ENCODE measurements at places on chromosomes 7 and 10.

DNA sequence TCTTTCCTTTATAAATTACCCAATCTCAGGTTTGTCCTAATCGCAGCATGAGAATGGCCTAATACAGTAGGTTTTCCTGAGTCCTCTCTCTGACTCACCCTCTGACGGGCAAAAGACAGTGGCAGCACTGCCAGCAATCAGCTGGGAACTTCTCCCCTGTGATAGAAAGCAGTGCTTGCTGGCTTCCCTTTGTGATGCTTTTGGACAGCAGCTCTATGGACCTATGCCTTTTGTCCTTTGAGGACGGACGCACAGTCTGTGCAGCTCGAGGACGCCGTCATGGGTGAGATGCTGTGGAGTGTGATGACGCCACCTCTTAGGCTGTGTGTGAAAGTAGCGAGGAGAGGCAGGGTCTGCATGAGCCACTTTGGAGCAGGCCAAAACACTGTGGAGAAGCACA lies 68.8 kb downstream of the KIAA1217 start:
- no peak for DNase-seq

GRCh38 chr7:122965306-122965705 lies 30.2 kb downstream of the TAS2R16 start:
- DNase-seq = no peak

DNA sequence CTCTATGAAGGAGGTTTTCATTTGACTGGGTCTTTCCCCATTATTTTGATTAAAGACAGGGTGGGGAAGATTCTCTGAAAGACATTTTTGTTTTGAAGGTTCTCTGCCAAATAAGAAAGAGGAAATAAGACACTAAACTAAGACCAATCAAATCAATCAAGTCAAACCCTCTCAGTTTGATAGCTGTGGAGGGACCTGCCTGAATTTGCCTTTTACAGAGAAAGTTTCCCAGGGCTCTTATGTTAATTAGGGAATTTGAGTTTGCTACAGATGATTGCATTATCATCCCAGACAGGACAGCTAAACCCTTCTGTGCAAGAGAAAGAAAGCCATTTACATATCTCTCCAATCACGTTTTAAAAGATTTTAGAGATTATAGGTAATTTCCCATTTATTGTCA lies 80.0 kb downstream of the CSTF2T start:
- DNase-seq = no peak

DNA sequence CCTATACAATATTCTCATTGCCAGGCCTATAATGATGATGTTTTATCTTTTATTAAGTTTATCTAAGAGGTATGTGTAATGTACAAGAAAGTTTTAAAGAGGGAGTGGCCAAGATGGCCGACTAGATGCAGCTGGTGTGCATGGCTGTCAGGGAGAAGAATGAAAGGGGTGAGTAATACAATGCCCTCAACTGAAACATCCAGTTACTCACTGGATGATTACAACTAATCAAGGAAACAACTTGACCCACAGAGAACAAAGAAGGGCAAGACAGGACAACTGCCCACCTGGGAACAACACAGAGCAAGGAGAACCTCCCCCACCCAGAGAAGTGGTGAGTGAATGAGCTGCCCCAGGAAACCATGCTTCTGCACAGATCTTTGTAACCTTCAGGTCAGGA lies 880.0 kb upstream of the LRRTM3 start:
- DNase-seq = no peak

DNA sequence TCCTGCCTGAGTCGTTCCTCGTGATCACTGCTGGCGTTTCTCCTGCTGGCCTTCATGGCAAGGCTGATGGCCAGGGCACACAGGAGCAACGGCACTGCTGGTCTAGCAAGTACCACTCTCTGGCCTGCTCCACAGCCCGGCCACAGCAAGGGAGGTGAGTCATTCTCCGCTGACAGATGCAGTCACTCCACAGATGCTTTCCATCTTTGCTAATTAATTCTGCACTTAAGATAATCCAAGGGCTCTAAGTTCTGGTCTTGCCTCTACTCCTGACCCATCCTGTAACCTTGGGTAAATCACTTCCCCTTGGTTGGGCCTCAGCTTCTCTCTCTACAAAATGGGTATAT lies 244.4 kb downstream of the RPS24 start:
- DNase-seq = no peak

DNA sequence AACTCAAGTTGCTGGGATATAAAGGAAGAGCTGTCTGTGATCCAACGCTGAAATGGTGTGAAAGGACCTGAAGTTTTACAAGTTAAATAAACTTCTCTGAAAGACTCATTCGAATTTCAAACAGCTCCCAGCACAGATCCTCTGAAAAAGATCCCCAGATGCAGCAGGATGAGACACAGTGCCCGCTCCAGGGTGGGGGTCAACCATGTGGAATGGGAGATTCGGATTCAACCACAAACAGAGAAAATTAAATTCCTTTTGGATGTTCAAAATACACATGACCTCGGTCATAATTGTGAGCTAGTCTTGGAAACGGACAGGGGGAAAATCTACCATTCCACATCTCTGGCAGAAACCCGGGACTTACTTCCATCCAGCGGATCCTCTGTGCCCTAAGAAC lies 119.6 kb downstream of the PRKAG2 start:
- no peak for DNase-seq

DNA sequence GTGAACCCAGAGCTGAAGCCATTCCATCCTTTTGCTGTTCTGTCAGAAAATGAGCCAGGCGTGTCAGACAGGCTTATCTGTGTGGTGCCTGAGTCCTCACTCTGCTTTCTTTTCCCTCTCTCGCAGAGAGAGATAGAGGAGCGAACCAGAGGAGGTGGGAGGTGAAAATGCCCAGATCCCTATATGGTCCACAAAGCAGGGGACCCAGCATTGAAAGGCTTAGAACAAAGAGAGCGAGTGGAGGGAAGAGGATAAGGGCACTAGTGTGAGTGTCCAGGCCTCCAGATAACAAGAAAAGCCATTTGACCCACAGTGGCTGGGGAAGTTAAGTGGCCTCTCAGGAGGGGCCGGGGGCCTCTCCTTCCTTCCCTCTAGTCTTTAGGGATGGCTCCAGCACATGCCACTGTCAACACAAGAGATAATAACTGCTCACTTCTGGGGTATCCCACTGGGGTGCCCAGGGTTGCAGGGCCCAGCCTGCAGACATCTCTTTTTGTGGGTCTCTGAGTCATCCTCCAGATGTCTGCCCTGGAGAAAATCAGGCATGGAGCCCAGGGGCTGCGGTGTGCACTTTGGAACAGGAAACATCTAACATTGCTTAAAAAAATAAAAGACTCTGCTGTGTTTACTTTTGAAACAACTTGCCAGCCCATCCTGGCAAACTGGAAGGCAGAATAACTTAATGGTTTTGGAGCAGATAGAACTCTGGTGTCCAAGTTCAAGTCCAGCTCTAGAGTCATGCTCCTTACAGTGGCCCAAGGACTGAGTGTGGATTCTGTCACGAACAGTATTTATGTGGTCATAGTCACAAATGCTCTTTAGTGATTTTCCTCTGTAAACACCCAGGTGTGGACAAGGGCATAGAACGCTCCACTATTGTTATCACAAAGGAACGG lies 189.5 kb downstream of the CXCL12 start:
- no peak for DNase-seq

DNA sequence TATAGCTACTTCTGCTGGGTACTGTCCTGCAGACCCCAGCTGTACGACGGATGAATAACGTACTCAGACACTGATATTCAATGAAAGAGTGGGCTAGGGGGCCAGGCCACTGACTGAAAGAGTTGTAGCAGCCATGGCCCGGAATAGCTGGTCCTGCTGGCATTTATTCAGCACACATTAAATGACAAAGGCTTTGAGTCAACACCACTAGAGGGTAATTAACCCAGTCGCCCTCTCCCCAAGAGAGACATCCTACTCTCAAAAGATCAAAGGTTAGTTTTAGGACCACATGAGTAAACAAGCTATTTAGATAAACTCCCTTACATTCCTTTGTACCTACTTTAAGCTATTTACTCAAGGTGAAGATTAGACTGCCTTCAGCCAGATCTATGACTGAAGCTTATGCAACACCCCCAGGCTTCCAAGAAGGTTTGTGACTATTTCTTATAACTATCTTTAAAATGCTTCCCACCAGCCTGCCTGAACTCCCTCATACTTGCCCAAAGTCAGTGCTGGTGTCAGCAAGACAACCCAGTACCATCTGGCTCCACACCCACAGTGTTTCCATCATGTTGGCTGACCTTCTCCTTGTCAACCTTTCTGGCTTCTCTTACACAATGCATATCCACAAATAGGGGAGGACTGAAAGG lies 629.1 kb downstream of the SORCS1 start:
- DNase-seq = no peak

- no peak for DNase-seq
Measured at GRCh38 chr7:2718296-2718965, 30.4 kb downstream of the AMZ1 start.

DNA sequence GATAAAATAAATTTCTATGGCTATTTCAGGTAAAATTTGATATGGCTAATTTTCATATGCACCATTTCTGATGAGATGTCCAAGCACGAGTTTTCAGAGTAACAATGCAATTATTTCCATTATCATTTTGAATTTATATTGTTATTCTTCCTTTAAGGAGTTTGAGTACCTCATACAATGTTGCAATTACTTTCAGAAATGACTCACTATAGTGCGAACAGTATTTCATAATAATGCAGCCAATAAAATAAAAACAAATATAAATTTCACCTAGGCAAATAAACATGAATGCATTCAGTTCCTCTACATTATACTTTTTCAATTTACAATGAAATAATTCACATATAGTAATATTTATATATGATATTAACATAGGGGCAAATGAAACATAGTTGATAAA lies 78.8 kb upstream of the LRRN3 start:
- DNase-seq = no peak

DNA sequence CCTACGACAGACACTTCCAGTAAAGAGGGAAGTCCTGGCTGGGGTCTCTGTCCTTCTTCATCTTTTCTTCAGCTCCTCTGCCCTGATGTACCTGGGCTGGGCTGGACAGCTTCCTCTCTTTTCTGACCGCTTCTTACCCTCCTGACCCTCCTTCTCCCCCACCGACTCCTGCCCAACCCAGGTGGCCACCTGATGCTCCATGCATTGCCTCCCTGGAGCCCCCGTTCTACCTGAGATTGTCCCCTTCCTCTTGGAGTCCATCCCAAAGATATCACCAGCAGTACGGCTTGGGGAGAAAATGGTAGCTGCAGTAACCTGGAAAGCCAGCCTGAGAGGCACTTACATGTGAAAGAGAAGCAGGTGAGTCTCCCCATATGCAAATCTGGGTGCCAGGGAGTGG lies 566.3 kb downstream of the TCERG1L start:
- DNase-seq = no peak

GRCh38 chr7:26659121-26659520 lies 205.3 kb downstream of the SKAP2 start:
- DNase-seq = no peak

- DNase-seq = no peak
Measured at GRCh38 chr7:30567081-30567480, 27.6 kb upstream of the GARS1 start.

- peak; percentile 40 for DNase-seq
Measured at GRCh38 chr7:37065779-37066271, 341.5 kb upstream of the AOAH start.

- DNase-seq = no peak
Measured at GRCh38 chr10:13414855-13415254, 66.8 kb upstream of the SEPHS1 start.

GRCh38 chr10:73591935-73592699 lies 975 bp upstream of the USP54 start:
- no peak for DNase-seq

DNA sequence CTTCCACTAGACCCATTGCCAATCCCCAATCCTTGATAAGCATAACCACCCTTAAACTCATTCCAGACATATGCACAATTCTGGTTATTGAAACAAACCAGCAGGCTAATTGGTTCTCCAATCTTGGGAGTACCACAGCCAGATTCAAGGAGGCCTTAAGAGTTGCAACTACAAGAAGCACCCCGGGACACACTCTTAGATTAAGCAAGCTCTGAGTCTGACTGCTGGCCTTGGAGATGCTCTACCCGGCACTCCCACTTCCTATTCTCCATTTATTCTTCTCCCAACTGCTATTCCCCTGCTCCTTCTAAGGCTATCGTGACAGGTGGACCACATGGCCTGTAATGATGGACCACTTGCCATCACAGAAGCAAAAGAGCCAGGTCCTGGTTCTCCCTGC lies 40.3 kb downstream of the CYTH3 start:
- no peak for DNase-seq

- no peak for DNase-seq
Measured at GRCh38 chr10:95508730-95509129, 52.4 kb downstream of the SORBS1 start.

- DNase-seq = no peak
Measured at GRCh38 chr10:30784524-30784896, 155.0 kb upstream of the LYZL2 start.

DNA sequence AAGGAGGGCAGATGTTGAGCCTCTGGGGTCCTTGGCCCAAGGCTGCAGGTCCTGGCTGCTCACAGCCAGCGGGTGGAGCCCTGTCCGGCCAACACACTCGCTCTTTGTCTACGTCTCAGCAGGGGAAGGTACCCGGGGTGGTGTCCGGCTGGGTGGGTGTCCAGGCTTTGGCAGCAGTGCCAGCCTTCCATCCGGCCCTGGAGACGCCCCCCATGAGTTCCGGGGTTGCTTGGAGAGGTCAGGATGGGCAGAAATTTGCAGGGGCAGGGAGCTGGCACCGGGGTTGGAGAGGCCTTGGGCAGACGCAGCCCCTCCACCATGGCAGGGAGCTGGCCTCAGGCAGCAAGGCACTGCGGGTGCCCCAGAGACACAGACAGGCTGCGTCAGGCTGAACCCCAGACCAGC lies 42.2 kb upstream of the ELN start:
- no peak for DNase-seq

DNA sequence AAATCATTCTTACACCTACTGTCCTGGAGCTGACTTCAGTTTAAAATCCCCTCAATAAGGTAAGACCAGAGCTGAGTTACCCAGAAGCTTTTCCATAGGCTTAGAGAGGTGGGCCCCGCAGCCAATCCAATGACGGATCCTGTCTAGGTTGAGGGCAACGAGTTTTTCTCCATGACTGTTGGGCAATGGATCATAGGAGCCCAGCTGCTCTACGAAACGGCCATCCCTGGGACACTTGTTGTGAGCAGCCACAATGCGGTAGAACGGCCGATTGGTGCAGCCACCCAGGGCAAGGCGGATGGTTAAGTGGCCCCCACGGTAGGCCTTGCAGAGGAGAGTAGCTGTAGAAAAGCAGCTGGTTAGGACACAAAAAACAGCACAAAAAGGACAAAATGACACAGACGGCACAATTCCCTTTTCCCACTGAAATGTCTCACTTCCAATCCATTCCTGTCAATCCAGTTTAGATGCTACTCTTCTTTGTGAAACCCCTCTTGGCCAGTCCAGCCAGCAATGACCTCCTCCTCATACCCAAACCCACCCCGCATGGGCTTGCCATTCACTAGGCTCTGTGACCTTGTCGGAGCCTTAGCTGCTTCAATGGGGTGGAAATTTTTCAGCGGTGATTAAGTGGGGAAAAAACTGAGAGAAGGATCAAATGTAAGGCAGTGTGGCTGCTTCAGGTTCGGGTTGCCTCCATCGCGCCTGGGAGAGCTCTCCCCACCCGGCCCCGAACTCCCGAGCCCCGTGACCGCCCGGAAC lies 580 bp downstream of the MRPS16 start:
- no peak for DNase-seq

Data from activated T-cell treated with anti-CD3 and anti-CD28 coated beads for 48 hours (primary cell).